ENCODE measurements at places on chromosomes 5 and 9.

GRCh38 chr9:71249729-71250317 lies 128.4 kb upstream of the TRPM3 start:
- no peak for DNase-seq

DNA sequence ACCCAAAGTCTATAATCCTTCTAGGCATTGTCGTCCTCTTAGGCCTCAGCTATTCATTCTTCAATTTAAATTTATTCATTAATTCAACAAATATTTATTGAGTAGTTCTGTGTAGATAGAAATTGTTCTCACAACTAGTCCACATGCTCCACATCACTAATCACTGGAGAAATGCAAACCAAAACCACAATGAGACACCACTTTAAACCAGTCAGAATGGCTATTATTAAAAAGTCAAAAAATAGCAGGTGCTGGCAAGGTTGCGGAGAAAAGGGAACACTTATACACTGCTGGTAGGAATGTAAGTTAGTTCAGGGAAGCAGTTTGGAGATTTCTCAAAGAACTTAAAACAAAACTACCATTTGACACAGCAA lies 51.1 kb upstream of the TNFSF15 start:
- DNase-seq = no peak

DNA sequence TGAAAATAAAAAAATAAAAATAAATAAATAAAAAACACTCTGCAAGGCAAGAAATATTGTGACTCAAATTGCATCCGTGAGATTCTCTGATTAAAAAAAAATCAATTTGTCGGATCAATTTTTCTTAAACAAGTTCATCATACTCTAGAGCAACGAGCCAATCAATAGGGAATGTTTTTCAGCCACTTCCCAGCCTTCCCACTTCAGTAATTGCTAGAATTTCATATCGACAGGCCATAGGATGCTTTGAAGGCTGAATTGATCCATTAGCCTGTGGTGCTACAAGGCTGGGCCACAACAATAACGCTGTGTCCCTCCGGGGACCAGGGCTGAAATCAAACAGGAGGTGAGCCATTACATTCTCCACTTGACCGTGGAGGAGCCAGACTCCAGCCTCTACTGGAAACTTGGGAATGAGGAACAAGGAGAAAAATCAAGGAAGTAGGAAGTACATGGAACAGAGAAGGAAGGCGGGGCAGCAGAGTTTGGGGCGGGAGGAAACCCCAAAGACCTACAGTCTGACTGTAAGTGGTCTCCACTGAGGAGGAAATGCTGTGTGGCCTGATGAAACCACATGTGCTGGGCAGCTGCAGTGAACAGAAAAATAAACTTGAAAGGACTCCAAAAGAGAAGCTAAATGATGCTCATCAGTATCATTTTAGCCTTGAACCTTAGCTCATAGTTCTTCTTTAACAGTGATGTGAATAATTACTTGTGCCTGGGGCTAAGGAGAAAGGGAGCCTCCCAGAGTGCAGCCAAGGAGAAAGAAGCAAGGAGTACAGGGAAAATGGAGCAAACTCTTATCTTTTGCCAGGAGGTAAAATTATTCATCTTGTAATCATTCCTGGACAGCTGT lies 308.6 kb downstream of the TLE1 start:
- DNase-seq = no peak

DNA sequence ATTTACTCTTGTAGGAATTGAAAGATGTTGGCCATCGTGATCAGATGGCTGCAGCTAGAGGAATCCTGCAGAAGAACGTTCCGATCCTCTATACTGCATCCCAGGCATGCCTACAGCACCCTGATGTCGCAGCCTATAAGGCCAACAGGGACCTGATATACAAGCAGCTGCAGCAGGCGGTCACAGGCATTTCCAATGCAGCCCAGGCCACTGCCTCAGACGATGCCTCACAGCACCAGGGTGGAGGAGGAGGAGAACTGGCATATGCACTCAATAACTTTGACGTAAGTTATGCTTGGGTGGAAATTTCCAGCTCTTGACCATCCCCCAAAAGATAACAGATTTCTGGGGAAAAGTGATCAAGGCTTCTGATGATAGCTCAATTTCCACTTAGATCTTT lies 50.6 kb downstream of the LRRTM2 start:
- no peak for DNase-seq

GRCh38 chr9:93243112-93243511 lies 59.2 kb downstream of the WNK2 start:
- DNase-seq = no peak

DNA sequence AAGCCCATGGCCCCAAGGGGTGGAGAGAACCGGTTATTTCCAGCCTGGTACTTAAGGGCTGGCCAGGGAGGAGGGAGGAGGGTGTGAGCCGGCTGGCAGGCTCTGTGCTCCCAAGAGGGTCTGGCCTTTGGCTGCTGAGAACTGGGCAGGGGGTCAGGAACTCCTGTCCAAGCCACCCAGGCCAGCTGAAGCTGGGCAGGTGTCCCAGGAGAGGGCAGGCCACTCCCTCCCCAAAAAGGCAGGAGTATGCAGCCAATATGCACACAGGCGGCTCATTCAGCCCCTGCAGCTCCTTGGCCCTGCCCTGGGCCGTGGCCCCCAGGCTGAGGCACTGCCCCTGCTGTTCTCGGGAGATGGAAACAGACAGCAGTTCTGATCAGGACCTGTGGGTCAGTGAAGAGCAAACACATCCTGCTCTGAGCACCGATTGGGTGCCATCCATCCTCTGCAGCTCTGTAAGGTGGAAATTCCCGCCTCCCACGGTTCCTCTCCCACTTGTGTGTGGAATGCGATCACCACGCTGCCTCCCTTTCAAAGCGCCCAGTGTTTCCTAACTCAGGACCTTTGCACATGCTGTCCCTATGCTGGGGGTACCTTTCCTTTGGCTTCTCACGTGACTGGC lies 17.1 kb upstream of the KIF12 start:
- no peak for DNase-seq

DNA sequence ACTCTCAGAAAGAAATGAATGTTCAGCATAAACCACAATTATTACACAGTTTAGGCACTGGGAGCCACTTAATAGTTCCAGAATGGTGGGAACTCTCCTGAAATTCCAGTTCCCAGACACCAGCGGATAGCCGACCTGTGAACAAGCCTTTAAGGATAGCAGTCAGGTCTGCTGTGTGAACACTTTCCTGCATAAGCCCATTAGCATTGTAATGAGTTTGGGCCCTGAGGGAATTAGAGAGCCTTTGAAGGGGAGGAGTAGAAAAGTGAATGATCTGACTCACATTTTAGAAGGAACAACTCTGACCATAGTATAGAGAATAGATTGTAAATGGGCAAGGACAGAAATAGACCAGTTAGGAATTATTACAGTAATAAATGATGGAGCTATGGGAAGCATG lies 189.1 kb downstream of the ADGRV1 start:
- no peak for DNase-seq

DNA sequence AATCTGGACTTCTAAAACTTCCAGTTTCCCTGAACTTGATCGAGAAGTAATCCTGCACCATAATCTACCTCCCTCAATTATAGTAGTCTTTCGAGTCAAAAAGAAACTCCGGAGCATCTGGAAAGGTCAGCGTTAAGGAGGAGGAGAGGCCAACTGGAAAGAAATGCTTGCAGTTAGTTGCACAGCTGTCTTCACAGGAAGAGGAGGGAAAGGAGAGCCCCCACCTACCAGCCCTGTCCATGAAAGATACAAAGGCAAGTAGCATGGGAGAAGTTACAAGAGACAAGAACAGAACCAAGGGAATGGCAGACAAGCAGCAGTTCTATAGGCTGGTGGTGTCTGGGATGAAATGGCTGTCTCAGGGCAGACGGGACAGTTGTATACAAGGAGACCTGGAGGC lies 170.6 kb downstream of the RAB3C start:
- no peak for DNase-seq

DNA sequence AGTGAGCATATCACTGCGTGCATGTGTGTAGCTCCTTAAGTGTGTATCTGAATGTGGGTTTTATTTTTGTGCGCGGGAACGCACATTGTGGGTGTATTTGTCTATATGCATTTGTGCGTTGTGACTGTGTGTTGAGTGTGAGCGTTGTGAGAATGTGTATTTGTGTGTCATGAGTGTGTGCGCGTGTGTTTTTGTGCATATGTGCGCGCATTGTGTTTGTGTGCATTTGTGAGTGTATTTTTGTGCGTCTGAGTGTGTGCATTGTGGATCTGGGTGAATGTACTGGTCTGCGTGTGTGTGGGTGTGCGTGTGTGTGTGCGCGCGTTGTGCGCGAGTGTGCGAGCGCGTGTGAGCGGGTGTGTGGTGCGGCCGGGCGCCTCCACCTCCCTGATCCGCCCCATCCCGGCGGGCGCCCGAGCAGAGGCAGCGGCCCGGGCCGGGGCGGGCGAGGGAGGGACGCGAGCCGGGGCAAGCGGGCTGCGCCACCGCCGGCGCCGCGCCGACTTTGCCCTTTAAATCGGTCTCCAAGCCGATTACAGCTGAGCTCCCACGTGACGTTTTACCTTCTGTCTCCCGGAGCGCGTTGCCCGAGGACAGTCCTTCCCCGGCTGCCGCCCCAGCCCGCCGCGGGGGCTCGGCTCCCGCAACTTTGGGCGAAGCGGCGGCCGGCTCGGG lies at the start of gene RASGRF2:
RASGRF2 (plus strand) TSS at position 596 of the 675 bp plus-strand sequence. CDS start 376 bp downstream, outside the sequence.
- no peak for DNase-seq

DNA sequence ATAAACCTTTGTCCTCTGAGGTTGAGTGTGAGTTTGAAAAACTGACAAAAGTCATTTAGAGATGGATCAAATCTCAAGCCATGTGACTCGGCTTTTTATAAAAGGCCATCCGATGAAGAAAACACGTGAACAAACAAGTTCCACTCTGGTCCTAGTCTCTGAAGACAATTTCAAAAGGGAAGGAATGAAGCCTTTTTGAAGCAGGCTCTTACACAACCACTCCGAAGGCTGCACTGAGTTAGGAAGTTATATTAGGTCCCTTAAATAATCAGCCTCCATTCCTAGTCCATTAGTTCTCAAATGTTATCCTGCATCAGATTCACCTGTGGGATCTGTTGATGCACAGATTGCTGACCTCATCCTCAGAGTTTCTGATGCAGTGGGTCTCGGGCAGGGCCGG lies 166.6 kb upstream of the HMHB1 start:
- DNase-seq = no peak

- no peak for DNase-seq
Observed at GRCh38 chr9:135989722-135990467, 28.7 kb upstream of the UBAC1 start.

DNA sequence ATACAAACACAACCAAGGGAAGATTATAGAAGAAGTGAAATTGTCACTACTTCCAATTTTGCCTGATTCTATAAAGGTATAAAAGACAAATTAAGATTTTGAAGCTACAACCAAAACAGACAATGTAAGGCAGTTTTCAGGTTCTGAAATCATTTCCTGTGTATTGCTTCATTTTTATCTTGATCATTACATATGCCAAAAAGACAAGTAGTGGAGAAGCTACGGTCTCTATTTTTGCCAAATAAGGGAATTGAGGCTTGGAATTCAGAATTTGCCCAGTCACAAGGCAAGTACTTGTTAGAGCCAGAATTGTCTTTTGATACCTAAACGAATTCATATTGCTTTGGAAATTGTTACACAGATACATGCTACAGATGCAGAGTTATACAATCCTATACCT lies 20.6 kb downstream of the EDIL3 start:
- DNase-seq = no peak
